Heart left ventricle (tissue), 16 donors: ENCODE measurements at places on chromosomes 2 and 18. TPM values are rescaled to one million over a fixed set of nuclear protein-coding genes. Genes with fewer than 3 reads are reported as not detected.

- no peak for DNase-seq
Measured at GRCh38 chr2:72395096-72395495, 247.4 kb upstream of the CYP26B1 start.

DNA sequence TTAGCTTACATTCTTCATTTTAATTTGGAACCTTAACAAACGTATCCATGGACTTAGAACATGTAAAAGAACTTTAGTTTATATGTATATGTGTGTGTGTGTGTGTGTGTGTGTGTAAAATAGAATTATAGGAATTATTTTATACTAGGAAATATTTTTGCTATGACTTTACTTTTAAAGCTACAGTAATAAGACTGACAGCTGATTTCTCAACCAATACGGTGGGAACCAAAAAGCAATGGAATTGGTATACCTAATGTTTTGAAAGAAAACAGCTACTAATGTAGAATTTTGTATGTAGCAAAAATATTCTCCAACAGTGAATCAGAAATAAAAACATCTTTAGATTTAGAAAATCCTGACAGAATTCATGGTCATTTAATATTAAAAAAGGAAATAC lies 146.5 kb upstream of the ARL4C start:
- no peak for DNase-seq

- peak; percentile 66 for DNase-seq
Measured at GRCh38 chr2:54360055-54360792, 95.9 kb upstream of the SPTBN1 start.

GRCh38 chr2:222960126-222960525 lies 91.9 kb upstream of the KCNE4 start:
- DNase-seq: no peak

GRCh38 chr18:58101291-58101794 lies 57.3 kb downstream of the NEDD4L start:
- no peak for DNase-seq

GRCh38 chr2:120914839-120915521 lies 179.3 kb downstream of the GLI2 start:
- peak; percentile 88 for DNase-seq

DNA sequence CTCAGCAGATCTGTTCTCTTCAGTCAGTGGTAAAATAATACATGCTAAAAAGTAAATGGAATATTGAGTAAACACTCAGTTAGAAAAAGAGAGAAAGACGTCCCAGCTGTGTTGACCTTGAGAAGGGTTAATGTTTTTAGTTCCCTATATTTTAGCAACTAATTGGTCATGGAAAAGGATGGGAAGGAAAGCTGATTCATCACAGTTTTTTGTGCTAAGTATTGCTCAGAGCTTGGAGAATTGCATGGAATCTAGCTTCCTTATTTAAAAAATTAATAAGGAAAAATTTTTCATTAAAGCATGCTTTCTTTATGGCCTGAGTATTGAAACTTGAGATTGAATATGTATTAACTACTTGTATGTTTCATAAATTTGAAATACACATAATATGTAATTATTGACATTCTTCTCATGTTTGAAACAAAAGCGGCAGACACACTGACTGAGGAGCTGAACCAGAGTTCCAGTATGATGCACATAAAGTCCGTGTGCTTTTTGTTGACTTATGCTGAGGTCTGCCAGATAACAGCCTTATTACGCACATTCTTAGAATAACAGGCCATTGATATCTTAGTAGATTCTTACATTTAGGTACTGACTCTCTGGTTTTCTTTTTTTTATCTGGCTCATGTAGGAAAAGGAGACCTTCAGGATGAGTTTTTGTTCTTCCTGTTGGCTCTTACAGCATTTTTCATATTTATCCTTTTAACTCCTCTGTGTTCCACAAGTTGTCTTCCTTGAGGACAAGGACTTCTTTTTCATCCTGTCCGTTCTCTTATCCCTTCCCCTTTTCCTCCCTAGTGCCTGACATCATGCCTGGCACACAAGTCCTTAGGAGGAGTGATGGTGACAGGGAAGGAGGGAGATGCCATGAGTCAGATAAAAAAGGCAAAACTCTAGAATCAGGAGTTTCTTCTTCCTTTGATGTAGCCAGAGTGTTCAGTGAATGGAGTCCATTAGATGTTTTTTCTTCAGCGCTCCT lies 194.1 kb downstream of the PTPRM start:
- no peak for DNase-seq

- DNase-seq: no peak
Measured at GRCh38 chr18:71878226-71878625, 665.9 kb downstream of the CBLN2 start.

The PID1 gene
- 17.7 TPM for total RNA-seq

The GPR45 gene
- total RNA-seq: not detected
